ENCODE measurements at places on chromosomes 1 and 21.

GRCh38 chr1:118871582-118872171 lies 116.5 kb downstream of the TBX15 start:
- no peak for DNase-seq

DNA sequence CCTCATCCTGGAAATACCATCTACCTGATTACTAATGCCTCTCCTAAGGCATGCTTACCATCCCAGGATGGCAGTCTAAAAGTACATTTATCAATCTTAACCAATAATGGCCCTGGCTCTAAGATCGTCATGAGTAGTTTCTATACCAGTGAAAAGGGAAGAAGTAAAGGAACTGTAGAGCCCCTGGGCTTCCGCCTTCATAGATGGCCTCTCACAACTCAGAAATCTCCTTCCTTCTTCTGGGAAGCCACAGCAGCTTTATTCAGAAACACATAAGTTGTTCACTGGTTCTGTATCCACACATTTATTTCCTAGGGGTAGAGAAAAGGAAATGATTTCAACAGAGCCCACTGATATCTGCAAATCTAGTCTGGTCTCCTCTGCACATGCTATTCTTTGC lies 41.0 kb upstream of the CD5L start:
- DNase-seq: no peak

GRCh38 chr1:181095763-181096184 lies 7.3 kb downstream of the IER5 start:
- DNase-seq: no peak

GRCh38 chr1:24944318-24944717 lies 14.2 kb upstream of the RUNX3 start:
- DNase-seq: no peak

GRCh38 chr1:180611016-180611930 lies 20.5 kb upstream of the XPR1 start:
- peak; percentile 64 for DNase-seq

DNA sequence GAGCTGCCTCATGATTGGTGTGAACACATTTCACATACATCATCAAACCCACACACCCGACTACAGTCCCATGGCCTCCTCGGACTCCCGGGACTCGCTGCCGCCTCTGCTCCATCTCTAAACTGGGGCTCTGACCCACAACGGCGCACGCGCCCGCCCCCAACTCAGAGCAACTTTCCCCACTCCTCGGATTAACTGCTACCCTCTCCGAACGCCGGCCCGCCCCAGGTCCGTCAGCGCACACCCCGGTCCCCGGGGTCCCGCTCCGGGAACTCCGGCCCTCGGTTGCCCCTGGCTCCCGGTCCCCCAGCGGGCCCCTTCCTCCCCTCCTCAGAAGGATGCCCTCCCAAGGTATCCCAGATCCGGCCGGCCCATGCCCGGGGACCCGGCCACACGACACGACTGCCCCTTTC lies 740 bp downstream of the DSTYK start:
- DNase-seq: no peak

GRCh38 chr1:2611621-2612437 lies 21.0 kb downstream of the MMEL1 start:
- DNase-seq: no peak

- DNase-seq: peak; percentile 10
Measured at GRCh38 chr1:73943270-73943669, 254.7 kb downstream of the LRRIQ3 start.

GRCh38 chr1:196933531-196934189 lies 9.9 kb upstream of the CFHR2 start:
- DNase-seq: no peak

DNA sequence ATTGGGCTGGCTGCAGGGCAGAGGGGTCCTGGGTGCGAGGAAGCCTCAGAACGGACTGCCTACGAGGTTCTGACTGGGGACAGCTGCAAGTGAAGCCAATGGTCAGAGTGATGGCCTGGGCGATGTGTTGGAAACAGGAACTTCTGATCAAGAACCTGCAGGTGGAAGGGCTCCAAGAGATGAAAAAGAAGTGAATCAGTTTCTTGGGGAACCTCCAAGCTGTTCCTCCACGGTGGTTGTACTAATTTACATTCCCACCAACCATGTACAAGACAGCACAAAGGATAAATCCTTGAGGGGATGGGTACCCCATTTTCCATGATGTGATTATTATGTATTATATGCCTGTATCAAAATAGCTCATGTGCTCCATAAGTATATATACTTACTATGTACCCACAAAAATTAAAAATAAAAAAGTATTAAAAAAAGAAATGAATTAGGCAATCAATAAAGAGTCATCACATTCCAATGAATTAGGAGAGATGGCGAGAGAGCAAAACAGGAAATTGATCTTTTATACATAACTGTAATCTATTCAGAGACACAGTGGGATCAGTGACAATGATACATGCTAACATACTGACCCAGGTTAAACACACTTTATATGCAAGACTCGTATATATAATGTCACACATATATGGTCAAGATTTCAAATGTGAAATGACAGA lies 58.1 kb downstream of the PTPN14 start:
- no peak for DNase-seq

- peak; percentile 57 for DNase-seq
Measured at GRCh38 chr1:151756291-151756690, 7.0 kb downstream of the MRPL9 start.

- DNase-seq: peak; percentile 95
Measured at GRCh38 chr1:85278853-85279314, 2.5 kb upstream of the BCL10 start.

DNA sequence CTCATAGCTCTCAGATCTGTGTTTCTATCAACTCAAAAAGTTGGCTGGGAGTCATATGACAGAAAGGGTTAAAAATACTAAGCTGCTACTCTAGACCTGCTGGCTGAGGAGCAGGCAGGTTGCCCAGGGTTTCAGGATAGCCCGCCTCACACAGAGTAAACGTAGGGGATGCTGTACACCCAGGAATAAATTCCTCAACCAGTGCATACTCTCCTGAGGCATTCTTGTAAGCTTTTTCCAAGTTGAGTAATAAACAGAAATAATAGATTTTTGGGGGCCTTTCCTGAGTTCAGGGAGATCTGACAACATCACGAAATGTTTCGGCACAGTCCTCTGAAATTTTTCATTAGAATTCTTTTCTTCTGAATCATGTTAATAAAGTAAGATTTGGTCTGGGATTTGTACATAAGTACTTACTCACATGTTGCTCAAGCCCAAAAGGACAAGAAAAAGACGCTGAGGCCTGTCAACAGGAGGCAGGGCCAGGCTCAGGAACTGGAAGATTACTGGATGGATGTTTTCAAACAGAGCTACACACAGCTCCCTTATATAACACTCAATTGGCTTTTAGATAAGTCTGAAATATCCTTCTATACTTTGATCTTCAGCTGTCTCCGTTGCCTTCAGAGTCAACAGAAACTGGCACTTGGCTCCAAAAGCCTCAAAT lies 41.0 kb downstream of the TGFBR3 start:
- DNase-seq: peak; percentile 94

DNA sequence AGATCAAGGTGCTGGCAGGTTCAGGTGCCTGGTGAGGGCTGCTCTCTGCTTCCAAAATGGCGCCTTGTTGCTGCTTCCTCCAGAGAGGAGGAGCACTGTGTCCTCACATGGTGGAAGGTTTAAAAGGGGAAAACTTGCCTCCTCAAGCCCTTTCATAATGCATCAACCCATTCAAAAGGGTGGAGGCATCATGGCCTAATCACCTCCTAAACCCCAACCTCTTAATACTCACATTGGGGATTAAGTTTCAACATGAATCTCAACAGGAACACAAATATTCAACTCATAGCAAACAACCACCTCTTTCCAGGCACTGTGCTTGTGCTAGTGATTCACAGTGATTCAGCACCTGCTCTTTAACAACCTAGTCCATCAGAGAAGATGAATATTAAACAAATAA lies 4.2 kb downstream of the S100A12 start:
- peak; percentile 94 for DNase-seq

DNA sequence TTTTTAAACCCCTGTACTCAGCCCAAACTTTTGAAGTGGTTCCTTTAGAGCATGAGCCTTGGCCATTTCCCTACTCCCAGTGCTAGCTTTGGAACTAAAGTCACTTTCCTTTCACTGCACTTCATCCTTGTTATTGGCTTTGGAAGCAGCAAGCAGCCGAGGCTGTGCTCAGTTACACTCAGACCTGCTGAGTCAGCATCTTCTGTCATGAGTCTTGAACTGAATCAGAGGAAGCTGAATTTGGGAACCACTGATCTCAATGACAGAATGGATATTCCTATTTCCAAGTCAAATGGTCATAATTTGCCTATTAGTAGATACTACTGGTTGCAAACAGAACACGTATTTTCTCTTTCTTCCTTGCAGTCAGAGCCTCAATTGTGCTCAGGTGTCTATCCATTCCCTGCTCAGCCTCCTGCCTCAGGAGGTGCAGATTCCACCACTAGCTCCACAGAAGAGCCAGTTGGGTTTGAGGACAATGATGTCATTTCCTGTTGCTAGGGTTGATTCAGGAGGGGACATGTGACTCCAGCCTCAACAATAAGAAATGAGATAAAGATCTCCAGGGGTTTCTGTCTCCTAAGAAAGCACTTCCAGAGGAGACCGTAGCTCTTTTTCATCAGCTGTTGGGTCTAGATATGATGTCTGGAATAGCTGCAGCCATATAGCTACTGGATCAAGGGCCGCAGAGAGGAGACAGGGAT lies 44.9 kb upstream of the NTPCR start:
- DNase-seq: peak; percentile 43

DNA sequence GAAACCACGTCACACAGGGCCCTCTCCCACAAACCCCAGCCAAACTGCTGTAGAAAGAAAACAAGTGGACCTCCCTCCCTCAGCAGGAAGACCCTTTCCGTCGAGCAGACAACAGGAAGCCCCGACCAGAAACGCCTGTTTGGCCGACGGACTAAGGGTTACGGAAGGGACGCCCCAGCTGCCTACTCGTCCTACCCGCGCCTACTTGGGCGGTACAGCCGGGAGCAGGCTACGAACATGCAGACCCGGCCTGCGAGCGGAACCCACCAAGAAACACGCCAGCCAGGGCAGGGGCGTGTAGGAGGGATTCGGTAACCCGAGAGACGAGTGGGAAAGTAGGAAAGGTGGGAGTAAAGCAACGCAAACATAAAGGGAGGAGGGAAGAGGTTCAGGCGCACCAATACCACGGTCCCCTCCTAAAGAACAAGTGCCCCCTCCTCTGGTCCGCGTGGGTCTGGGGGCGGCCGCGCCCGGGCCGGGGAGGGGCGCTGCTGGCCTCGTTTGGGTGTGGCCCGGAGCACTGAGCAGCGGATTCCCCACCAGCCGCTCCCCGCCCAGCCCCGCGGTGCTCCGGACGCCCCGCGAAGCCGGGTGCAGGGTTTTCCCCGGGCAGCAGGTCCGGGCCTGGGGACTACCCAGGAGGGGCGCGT lies 450 bp downstream of the S100A10 start:
- DNase-seq: peak; percentile 36

- no peak for DNase-seq
Measured at GRCh38 chr1:42747125-42747524, 7.1 kb upstream of the CLDN19 start.

- no peak for DNase-seq
Measured at GRCh38 chr1:223775711-223776074, 63.4 kb downstream of the CAPN2 start.

DNA sequence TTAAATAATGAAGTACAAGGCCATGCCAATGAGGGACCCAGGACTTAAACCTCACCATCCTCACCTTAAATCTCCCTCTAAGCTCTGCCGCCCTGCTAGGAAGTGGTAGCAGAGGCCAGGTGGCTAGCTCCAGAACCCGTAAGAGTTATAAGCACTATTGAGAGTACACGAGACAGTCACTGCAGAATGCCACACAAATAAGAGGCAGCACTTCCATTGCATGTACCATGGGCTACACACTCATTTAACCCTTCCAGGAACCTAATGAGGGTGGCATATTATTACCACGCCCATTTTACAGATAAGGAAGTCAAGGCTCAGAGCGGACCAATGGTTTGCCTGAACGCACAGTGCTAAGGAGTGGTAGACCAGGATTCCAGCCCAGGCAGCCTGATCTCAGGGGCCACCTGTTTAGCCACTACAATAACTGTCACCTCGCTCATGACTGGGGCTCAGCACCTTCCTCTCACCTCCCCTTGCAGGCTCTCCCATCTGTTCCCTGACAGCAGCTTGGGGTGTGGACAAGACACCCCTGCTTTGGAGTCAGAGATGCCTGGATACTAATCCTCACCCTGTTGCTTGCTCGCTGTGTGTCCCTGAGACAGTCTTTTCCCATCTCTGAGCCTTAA lies 54.8 kb upstream of the ID3 start:
- no peak for DNase-seq

All from epithelial cell of esophagus (primary cell).